ENCODE measurements at places on chromosomes 5 and 9.

- DNase-seq, result no peak
Measured at GRCh38 chr9:107213080-107213479, 70.0 kb upstream of the RAD23B start.

- DNase-seq, result no peak
Measured at GRCh38 chr9:117170567-117170966, 244.3 kb downstream of the ASTN2 start.

- no peak for DNase-seq
Measured at GRCh38 chr5:142871363-142872193, 101.4 kb downstream of the ARHGAP26 start.

GRCh38 chr9:23438299-23438907 lies 387.6 kb downstream of the ELAVL2 start:
- DNase-seq, result no peak

- peak; percentile 3 for DNase-seq
Measured at GRCh38 chr9:119802621-119803020, 433.4 kb upstream of the BRINP1 start.

- no peak for DNase-seq
Measured at GRCh38 chr5:157362012-157362411, 96.1 kb downstream of the CYFIP2 start.

DNA sequence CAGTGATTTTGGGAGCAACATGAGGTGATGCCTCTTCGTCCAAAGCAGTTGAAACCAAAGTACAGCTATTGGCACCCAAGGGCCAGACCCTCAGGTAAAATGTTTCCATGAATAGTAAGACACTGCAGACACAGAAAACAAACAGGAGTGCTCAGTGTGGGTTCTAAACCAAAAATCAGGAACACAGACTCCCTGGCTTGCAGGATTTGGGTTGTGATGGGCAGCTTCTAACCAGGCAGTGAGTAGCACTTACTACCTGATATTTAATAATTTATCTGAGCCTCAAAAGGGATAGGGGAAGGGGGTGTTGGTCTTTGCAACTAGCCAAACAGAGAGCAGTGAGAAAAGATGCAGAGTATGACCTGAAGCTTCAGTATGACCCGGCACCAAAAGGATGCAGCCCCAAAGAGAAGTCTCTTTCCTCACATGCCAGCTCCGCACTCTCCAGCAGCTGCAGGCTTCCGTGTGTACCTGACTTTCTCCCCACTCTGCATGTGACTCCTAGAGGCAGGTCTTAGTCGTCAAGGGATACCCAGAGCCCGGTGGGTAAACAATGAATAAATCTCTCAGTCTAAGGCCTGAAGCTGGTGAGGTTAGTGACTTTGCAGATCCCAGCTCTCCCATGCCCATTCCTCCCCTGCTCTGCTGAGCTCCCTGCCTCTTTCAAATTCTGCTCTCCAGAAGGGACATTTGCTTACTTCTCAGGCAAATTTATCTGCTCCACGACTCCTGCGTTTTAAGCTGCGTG lies 105.4 kb upstream of the SPOCK1 start:
- DNase-seq, result no peak

DNA sequence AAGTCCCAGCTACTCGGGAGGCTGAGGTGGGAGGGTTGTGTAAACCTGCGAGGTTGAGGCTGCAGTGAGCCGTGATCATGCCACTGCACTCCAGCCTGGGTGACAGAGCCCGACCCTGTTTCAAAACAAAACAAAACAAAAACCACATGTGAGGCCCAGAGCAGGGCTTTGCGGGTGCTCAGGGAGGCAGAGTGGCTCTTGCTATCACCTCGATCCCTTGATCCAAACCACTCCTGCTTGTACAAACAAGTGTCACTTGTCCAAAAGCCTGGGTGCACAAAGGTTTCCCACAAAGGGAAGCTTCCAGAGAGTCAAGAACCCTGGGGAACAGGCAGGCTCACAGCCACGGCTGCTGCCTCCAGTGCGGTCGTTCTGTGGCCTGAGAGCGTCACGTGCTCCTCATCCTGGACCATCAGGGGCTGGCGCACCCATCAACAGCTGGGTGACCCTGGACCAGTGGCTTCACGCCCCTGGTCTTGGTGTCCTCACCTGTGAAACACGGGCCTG lies 162.7 kb downstream of the C9orf50 start:
- DNase-seq, result no peak

GRCh38 chr5:110872963-110873362 lies 134.2 kb downstream of the SLC25A46 start:
- no peak for DNase-seq

- DNase-seq, result no peak
Measured at GRCh38 chr9:31445960-31446359, 938.5 kb upstream of the ACO1 start.

DNA sequence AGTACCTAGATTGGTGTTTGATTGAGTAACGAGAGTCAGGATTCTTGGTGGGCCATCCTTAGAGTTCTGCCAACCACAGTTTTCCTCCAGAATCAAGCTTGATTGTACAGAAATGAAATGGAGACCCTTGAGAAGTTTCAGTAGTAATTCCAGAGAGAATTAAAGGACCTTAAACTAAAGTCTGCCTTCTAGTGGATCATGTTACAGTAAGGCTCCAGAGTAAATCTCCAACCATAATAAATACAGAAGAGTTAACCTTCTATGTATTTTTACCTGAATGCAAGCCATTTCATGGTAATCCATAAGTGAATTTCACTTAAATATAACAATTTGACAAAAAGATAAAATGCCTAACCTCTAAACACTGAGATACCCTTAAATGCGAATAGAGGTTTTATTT lies 53.0 kb upstream of the CNTLN start:
- no peak for DNase-seq

GRCh38 chr5:90484540-90484939 lies 9.9 kb downstream of the POLR3G start:
- no peak for DNase-seq

GRCh38 chr5:31944684-31945445 lies 229.3 kb downstream of the GOLPH3 start:
- DNase-seq, result no peak

DNA sequence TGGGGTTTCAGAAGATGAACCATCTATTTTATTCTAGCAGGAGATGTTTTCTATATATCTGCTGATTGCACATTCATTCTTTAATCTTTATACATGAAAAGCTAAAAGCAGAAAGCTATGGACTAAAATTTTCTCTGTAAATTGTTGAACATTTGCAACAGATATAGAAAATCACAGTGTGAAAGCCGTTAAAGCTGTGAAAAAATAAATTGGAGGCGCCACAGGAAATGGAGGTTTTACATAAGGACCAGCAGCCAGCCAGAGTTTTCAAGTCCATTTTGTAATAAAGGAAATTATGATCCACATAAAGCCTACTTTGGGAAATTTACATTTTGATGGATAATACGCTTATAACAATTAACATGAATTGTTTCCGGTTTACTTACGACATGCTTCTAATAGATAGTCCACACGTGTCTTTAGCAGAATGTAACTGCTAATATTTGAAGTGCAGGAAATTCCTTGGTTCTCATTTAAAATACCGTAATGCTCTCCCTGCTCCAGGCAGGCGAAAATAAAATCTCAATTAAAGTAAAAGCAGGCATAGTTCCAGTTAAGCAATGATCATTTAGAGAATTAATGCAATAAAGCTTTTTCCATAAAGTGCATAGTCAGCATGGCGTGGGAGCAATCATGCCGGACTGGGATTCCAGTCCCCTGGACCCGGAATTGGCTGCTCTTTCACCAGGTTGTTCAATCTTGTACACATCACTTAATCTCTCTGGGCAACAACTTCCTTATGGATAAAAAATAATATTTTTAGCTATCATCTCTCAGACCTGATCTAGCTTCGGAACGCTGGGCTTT lies 445.4 kb downstream of the ZNF608 start:
- no peak for DNase-seq

DNA sequence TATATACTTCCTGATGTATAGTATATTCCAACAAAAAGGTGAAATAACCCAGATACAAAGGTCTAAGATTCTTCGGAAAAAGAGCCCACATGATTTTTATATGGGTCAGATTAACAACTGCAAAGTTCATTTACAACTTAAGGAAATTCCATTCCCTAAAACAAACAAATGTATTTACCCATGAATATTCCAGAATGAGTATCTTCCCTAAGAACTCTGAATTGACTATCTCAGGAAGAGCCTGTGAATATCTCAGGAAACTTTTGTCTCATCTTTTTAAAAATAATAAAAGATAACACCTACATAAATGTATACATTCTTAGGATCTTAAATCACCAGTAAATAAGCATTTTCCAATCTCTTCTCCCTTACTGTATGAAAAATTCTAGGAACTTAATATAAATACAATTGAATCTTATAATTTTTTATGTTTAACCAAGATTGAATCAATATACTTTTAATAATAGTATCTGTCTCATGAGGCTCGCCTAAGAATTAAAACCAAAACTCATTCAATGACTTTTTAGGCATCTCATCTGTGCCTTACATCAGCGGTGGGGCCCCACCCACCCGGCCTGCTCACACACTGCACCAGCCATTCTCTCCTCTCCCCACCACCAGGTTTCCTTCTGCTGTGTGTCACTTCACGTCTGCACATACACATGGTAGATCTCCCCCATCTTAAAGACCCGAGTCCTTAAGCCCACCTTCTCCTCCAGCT lies 78.1 kb downstream of the RAPGEF1 start:
- no peak for DNase-seq

GRCh38 chr5:36787365-36788093 lies 89.0 kb upstream of the NIPBL start:
- DNase-seq, result no peak

- no peak for DNase-seq
Measured at GRCh38 chr5:82419559-82420332, 141.6 kb upstream of the RPS23 start.

GRCh38 chr9:7534211-7534935 lies 265.2 kb downstream of the DMAC1 start:
- no peak for DNase-seq

GRCh38 chr9:114497727-114498382 lies 7.4 kb downstream of the WHRN start:
- DNase-seq, result no peak

DNA sequence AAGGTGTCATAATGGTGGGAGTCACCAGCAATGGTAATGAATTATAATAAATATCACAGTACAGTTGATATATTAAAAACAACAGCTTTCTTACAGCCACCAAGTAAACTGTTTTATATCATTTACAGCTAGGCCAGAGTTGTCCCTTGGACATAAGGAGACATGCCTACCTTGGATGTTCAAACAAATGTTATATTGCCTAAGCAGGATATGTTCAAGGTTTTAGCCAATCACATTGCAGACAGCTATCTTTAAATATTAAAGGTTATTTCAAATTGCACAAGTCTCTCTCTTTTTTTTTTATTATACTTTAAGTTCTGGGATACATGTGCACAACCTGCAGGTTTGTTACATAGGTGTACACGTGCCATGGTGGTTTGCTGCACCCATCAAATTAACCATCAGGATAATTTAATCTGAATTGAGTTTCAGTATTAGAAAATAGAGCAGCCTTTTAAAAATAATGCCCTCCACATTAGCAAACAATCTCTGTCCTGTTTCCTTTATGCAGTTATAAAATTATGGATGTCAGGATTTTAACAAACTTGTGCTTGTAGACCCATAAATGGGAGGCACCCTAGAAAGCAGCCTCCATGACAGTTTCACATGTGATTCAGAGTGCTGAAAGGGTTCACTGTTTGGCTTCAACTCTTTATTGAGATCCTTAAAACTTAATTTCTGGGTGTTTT lies 340.7 kb downstream of the ARRDC3 start:
- DNase-seq, result no peak

- DNase-seq, result no peak
Measured at GRCh38 chr9:105280691-105281090, 36.2 kb downstream of the SLC44A1 start.

GRCh38 chr5:74020503-74020902 lies 394.5 kb downstream of the ARHGEF28 start:
- DNase-seq, result no peak

GRCh38 chr9:111483439-111483857 lies 735 bp downstream of the ECPAS start:
- DNase-seq, result peak; percentile 34

- no peak for DNase-seq
Measured at GRCh38 chr9:7342229-7342628, 457.3 kb downstream of the DMAC1 start.

DNA sequence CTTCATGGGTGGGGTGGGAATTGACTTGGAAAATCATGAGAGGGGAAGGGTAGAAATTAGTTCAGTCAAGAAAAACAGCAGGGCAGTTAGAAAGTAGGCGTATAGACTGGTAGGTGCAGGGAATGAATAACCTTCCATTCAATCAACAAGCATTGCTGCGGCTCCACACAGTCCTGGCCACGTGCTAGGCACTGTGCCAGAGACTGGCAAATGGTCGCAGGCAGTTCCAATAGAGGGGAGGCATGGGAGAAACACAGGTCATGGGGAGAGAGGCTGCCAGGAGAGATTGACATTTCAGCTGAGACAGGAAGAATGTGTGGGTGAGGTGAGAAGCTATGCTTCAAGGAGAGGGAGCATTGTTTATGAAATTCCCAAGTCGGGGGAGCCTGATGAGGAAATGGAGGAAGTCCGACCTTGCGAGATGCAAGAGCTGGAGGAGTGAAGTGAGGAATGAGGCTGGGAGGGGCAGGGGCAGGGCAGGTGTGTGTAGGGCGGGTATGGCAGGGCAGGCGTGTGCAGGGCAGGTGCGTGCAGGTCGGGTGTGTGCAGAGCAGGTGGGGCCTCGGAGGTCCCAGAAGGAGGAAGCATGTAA lies 54.4 kb upstream of the PPARGC1B start:
- DNase-seq, result no peak

GRCh38 chr5:72210888-72211678 lies 103.8 kb downstream of the MAP1B start:
- no peak for DNase-seq

DNA sequence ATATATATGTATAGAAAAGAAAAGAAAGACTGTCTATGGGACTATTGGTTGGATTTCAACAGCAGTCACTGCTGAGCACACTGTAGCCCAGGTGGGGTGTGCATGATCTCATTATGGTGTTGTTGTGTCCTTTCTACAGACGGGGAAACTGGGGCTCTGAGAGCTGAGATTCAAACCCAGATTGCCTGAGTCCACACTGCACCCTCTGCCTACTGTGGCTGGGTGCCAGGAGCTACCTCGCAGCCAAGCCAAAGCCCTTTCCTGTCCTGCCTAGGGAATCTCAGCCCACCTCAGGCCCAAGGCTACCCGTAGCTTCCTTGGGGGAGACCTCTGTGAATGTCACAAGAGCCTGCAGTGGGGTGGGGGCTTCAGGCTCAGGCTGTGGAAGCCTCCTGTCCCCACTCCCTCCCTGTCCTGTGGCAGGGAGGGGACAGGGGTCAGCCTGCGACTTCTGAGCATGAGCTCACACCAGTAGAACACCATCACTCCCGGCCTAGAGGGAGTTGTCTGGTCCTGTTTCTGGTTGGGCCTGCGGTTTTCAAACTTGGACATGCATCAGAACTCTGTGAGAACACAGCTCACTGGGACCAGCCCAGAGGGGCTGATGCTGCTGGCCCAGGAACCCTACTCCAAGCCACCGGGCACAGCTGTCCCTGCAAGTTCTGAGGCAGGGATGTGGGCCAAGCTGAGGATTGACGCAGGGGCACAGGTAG lies 7.9 kb upstream of the NINJ1 start:
- DNase-seq, result no peak

All from caudate nucleus (tissue), 63 donors.